Left ventricle myocardium inferior (tissue), 1 donor: ENCODE measurements at places on chromosomes 16 and 17.
A peak's percentile ranks its signal among the peaks of the same experiment; 100 is the strongest.

DNA sequence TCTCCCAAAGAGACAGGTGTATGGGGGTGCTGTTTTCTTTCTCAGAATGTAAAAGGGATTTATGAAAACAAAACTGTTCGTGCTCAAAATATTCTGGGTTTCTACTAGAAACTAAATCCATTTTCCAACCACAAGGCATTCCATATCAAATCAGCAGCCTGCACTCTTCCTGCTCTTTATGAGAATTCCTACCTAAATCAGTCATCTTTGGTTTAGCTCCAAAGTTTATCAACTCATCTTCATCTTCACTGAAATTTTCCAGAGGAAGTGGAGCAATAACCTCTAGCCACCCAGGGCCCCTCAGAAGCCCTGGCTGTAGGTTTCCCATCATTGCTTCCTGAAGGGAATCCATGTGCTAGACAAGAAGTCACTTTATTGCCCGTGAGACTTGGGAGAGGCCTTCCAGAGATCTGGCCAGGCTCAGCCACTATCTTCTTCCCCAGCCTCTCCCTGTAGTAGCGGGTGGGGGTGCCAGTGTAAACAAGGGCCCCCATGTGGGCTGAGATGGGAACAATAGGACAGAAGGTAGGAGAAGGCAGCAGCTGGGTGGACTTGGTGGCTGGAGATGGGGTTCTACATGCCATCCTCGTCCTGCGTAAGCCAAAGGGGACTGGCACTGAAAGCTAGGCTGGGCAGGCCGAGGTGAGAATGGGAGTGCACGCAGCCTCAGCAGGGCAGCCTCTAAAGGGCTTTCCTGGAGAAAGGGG lies 22.0 kb upstream of the ALDH3A1 start:
- no peak for DNase-seq

DNA sequence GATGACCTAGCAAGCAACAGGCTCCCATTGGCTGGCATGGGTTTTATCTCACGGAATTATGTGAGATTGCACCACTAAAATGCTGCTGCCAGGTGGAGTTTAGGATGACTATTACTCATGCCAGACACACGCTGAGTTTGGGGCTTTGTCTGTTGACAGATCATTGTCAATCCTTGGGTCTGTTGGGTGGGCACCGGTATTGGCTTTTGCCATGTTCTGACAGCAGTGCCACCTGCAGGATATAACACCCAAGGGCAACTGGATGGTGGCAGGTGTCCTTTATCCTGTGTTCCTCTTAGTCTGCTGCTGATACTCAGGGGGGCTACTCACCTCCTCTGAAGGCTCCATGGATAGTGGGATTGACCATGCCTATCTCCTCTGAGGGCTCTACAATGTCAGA lies 221.6 kb upstream of the DYNLRB2 start:
- DNase-seq = no peak

- no peak for DNase-seq
Observed at GRCh38 chr17:19756546-19756945, 8.4 kb upstream of the ALDH3A1 start.

GRCh38 chr16:49635591-49636581 lies 220.0 kb downstream of the ZNF423 start:
- no peak for DNase-seq

- DNase-seq = no peak
Observed at GRCh38 chr16:2866431-2866830, 8.5 kb upstream of the PRSS22 start.

- no peak for DNase-seq
Observed at GRCh38 chr17:61538480-61538879, 52.5 kb downstream of the NACA2 start.

- DNase-seq = no peak
Observed at GRCh38 chr17:77999413-78000173, 41.1 kb downstream of the TNRC6C start.

DNA sequence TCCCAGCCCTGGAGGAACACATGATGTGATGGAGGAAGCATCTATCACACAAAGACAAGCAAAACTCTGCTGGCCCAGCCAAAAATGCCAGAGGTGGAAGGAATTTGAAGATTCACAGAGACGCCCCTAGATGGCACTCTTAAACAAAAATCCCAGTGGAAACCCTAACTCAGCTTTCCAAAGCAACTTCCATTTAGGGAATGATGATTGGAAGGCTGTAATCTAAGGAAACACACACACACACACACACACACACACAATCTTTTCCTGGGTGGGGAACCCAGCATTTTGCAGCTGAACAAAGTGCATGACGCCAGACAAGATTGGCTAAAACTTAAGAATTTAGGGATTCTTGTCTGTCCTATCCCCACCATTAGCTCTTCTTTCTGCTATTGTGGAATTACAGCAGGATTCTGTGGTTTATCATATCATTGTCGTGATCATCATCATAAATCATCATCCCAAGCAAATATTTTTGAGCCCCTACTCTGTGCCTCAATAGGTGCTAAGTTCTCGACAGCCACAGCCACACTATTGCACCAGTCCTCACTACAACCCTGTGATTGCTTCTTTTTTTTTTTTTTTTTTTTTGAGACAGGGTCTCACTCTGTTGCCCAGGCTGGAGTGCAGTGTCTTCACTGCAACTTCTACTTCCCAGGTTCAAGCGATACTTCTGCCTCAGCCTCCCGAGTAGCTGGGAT lies 1.6 kb upstream of the LDAF1 start:
- no peak for DNase-seq

GRCh38 chr16:13335879-13336278 lies 434.5 kb downstream of the SHISA9 start:
- DNase-seq = no peak

DNA sequence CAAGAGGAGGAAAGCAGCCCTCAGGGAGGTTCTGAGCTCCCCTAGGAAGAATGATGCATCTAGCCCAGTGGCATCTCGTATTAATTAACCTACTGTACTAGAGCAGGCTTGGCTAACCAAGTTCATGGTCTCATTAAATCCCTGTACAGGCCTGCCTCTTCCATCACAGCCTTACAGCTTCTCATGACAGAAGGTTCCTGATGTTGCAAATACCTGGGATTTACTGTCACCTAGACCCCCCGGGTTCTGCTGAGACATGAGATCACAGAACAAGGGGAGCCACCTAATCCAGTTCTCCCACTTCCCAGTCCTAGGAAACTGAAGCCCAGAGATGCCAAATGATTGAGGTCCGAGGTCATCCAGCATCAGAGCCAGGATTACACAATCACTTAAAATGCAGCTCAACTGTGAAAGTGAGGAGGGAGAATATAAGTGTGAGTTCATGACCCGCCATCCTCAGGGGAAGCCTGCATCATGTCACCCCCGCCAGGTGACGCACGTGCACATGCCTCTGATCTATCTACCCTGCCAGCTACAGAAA lies 23.9 kb downstream of the ACLY start:
- no peak for DNase-seq

- no peak for DNase-seq
Observed at GRCh38 chr17:44546671-44547606, 10.3 kb upstream of the FZD2 start.

DNA sequence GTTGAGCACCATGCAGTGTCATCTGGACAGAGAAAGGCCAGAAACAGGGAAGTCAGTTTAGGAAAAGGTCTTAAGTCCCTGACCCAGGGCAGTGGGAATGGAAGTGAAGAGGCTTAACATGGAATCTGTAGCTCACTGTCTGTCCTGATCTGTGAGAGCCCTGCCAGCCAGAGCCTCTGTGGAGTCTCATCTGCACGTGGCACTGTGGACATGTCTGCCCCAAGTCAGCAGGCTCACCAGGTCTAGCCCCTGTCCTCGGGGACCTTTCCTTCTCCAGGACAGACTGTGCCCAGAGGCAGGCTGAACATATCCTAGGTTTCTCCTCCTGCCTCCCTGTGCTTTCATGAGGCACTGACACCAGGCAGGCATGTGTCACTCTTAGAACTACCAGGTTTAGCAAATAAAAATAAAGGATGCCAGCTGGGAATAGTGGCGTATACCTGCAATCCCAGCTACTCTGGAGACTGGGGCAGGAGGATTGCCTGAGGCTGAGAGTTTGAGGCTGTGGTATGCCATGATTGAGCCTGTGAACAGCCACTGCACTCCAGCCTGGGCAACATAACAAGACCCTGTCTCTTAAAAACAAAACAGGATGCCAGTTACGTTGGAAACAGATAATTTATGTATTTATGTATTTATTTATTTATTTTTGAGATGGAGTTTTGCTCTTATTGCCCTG lies 22.4 kb downstream of the UNK start:
- DNase-seq = peak; percentile 57

DNA sequence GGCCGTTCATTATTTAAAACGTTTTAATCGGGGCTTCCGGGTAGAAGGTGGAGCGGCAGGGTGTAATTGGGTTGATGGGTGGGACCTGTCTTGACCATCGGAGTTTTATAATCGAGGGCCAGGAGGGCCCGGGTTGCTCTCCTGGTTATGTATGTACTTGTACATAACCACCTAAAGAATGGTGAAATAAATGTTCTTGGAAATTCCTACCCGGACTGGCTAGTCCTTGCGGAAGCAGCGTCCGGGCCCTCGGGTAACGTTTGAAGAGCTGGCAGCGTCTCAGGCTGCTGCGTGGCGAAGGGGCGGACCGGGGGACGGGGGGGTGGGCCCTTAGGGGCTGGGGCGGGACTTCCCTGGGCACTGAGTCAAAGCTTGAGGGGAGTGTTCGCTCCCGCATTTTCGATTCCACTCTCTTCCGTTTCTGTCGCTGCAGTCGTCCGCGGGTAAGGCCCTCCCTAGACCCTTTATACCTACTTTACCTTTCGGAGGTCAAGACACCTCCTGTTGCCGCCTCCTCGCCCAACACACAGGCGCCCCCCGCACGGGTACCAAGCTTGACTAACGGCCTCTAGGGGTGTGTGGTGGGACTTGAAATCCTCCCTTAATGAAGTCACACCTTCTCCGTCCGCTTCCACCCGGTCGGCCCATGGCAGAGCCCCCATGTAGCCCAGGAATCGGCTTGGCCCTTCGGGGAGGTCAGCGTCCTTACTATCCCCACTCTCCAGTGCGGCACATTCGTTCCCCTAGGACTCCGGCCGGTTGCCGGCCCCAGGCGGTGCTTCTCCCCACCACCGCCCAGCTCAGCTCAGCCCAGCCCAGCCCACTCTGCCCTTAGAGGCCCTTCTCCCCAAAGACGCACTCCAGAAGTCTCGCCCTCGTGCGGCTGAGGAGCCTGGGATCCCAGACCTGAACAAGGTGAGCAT lies at the start of gene TMEM106A:
Gene TMEM106A, plus strand, starts transcription at position 396 of the 923 bp plus-strand sequence. CDS start 1,167 bp downstream, outside the sequence.
- peak; percentile 81 for DNase-seq

DNA sequence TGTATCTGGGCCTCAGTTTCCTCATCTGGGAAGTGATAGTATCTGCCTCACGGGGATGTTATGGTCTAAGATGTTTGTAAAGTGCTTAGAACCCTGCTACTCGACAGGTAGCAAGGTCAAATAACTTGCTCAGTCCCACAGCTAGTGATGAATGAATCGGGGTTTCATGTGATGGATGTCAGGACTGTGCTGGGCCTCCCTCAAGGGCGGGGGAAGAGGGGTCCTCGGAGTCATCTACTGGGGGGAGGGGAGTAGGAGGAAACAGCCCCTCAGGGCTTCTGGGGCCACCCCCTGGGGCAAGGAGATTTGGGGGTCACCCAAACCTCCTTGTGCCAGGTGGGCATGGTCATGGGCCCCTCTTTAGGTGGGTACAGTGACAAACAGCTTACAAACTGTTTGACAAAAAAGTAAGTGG lies 732 bp downstream of the PNPO start:
- DNase-seq = no peak

GRCh38 chr16:74094514-74094913 lies 202.1 kb upstream of the PSMD7 start:
- DNase-seq = no peak

- DNase-seq = no peak
Observed at GRCh38 chr17:72840019-72840418, 252.5 kb downstream of the SLC39A11 start.

GRCh38 chr17:41196068-41196467 lies 6.4 kb downstream of the KRTAP9-1 start:
- DNase-seq = no peak

- peak; percentile 25 for DNase-seq
Observed at GRCh38 chr17:77120868-77121267, 19.9 kb upstream of the SEC14L1 start.

DNA sequence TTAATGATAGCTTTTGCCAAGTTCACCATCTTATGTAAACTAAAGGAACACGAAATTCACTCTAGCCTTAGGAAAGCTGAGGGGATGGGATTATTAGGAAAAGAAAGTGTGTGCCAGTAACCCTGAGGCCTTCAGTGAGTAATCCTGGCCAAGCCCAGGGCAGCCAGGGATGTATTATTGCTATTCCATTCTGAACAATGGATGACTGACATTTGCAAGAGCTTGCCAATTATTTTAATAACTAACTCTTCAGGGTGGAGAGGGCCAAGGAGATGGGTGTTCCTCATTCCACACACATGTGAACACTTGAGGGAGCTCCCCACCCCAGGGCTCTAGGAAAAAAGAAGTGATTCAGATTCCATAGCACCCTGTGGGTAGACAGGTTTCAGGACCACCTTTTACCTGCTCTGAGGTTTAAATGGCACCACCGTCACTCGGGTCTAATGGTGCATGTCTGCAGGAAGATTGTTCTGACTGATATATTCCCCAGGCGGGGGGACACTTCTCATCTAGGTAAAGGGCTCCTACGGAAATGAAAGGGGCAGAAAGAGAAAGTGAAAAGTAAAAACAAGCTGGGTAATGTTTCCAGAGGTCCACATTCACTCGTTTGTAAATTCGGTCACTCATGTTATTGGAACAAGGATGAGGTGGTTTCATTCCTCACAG lies 41.5 kb downstream of the TK2 start:
- DNase-seq = no peak
